Lung (tissue), 17 donors: ENCODE measurements at places on chromosomes 1 and 21. TPM values are rescaled to one million over a fixed set of nuclear protein-coding genes. Genes with fewer than 3 reads are reported as not detected.

GRCh38 chr1:215603319-215603718 is 36.2 kb downstream of the KCTD3 start:
- no peak for DNase-seq

The MTR gene
- 4.4 TPM for polyA plus RNA-seq

The CACNA1S gene
- polyA plus RNA-seq, result 0.01 TPM

DNA sequence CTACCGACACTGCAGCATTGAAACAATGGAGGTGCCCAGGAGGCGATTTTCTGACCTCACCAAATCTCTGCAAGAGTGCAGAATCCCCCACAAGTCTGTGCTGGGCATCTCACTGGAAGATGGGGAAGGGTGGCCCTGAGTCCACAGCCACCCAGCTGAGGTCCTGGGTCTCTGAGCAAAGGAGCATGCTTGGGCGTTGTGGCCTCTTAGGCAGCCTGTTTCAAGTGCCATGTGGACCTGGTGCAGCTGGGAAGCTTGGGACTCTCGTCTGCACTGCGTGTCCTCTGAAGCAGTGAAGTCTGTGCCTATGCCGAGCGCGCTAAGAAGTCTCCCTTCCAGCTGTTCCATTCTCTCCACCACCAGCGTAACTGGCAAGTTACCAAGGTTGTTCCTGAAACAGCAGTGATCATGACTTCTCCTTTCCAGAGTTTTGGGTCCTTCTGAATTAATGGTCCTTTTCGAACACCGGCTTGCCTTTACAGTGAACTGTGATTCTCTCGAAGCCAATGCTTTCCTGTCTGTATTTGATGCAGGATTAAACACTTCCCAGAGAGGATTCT is 5.0 kb upstream of the PLA2G2C start:
- peak; percentile 48 for DNase-seq

- no peak for DNase-seq
Observed at GRCh38 chr1:115336741-115337140, 1.3 kb downstream of the NGF start.

DNA sequence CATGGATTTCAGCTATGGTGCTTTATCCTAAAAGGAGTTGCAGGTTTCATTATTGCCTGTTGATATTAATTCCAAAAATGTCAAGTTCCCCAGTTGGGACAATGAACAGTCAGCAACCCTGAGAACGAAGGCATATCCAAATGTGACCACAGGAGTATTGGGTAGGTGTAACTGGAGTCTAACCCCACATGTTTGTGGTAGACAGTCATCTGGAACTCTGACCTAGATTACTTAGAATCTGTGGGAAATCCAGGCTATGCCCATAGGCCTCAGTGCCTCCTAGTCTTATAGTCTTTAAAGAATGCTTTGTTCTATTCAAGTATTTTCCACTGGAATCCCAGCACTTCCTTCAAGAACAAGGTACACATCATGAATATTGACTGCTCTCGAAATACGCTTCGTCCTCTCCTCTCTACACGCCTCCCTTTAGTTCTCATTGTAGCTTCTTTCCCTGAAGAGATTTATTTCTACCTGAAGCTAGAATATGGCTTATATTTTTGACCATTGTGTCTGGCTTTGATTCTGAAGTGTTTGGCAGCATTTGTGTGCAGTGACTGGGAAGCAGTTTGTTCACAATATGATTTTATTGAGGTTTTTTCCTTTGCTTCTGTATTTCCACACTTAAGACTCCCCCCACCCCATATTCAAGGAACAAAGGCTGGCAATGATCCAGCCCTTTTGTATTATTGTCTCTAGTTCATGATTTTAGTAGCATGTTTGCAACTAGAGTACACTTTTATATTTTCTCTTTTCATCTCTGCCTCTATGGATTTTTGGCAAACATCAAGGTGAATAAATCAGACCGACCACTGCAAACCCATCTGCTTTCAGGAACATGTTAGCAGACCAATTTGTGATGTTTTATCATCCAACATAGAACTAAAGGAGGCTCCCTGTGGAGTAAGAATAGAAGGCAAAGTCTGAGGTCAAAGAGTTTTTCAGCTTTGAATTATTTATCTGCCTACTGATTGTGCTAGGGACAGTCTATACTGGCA is 178.6 kb downstream of the GPR52 start:
- DNase-seq, result peak; percentile 3

- DNase-seq, result no peak
Observed at GRCh38 chr1:155962599-155963211, 15.6 kb downstream of the ARHGEF2 start.

DNA sequence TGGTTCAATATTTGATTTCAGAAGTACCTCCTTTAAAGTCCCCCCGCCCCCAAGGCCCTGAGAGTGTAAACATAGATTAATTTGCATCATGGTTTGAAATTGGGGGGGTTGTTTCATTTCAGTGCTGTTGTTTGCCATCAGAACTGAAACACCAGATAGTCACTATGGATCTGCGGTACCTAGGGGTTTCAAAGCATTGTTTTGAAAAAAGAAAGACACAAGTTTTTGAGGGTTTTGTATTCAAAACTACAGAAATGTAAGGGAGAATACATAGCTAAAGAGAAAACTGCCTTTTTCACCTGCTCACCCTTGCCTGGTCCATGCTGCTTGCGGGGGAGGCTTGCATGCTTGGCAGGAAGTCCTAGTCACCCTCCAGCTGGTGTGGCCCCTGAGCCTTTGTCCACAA is 59.3 kb downstream of the ACP6 start:
- no peak for DNase-seq

- no peak for DNase-seq
Observed at GRCh38 chr21:14120091-14120734, 90.5 kb downstream of the LIPI start.

GRCh38 chr1:19468397-19468956 is 16.9 kb downstream of the CAPZB start:
- DNase-seq, result no peak

The CD52 gene
- 402 TPM for polyA plus RNA-seq

The IL19 gene
- 0.10 TPM for polyA plus RNA-seq

GRCh38 chr1:215744419-215744818 is 177.3 kb downstream of the KCTD3 start:
- no peak for DNase-seq

The ZFP69B gene
- polyA plus RNA-seq, result 0.43 TPM
